ENCODE measurements at places on chromosomes 13 and 19.

DNA sequence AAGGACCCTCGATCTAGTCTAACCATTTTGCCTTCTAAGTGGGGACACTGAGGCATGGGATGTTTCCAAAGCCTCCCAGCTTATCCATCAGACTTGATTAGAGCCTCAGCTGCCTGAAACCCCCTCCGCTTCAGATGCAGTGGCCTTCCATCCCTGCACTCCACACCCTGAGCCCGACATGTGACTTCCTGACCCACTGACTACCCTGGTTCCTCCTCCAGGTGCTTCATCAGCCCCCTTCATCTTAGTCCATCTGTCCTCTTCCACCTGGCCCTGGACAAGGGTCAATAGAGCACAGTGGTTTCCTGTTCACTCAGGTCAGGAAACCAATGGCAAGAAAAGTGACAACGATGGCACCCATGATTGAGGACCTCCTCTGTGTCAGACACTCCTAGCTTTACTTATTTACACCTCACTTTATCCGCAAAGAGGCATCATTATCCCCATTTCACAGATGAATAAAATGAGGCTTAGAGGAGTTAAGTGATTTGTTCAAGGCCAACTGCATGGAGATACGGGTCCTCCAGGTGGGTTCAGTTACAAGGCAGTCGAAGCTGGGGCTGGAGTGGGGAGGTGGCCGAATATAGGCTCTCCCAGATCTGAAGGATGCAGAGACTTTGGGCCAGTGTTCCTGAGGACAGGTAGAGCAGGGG lies 81.6 kb upstream of the TM9SF2 start:
- DNase-seq = no peak

- DNase-seq = no peak
These were observed 1312.4 kb downstream of the PCDH9 start for GRCh38 chr13:65917731-65918130.

DNA sequence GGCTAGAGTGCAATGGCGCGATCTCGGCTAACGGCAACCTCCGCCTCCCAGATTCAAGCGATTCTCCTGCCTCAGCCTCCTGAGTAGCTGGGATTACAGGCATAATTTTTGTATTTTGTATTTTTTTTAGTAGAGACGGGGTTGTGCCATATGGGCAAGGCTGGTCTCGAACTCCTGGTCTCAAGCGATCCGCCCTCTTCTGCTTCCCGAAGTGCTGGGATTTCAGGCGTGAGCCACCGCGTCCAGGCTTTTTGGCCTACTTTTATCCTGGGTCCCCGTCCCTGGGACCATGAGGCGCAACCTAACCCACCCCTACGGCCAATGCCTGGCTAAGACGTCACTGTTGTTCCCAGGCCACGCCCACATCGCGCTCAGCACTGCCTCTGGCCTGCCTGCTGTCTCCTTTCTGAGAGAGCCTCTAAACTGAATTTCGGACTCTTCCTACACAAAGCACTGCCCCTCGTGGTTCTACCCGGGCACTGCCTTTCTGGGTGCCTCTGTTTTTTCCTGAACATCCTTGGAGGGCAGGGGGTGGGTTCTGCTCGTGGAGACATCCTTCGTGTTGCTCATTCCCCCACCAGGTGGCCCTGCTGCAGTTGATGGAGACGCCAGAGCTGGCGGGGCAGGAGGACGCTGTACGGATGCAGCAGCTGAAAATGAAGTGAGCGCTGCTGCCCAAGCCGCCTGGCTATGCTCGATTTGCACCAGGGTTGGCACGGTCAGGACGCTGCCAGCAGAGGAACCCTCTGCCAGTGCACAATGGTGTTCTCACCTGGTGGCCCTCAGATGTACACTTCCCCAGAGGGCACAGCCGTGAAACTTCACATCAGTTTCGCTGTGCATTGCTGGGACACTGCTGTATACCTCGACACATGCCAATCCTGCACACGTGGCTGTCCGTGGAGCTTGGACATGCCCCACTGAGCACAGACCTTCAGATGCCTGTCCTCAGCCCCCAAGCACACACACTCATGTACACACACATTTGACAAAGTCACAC lies 2.0 kb downstream of the REX1BD start:
- peak; percentile 31 for DNase-seq

- DNase-seq = no peak
These were observed 192.1 kb downstream of the TM9SF2 start for GRCh38 chr13:99693351-99693750.

DNA sequence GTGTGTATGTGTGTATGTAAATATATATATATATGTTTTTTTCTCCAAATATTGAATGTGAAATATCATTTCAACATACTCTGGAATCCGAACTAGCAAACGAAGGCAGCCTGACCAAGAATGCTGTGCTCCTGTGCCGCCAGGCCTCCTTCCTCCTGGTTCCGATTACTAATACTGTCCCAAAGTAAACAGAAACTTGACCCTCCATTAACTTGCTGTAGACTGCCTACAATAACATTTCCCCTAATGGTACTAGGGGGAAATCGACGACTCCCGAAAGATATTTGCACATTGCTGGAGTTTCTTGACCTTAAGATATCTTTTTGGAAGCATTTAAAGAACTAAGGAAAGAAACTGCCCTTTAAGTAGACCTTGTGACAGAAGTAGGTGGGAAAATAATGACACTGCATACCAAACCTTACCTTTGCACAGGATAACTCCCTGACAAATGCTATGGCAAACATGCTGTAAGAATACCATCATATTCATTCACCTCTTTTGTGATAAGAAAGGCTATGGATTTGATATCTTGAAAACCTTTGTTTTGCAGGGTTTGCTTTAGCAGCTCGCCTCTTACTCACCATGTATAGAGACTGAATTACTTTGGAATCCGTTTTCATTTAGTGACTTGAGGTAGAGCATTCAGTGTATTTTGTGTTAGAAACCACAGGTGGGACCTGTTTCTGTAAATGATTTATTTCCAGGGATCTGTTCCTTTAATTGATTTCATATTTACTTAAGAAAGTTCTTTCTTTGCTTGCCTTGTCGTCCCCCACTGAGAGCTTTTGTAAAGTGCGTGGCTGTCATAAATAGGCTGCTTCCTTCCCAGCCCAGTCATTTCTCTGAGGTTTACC lies 80.1 kb downstream of the KLF5 start:
- no peak for DNase-seq

Measured in NCI-H1092 (cell line).